ENCODE measurements at places on chromosomes 3 and 15. TPM values are rescaled to one million over a fixed set of nuclear protein-coding genes. Genes with fewer than 3 reads are reported as not detected.

GRCh38 chr3:58722561-58722960 is 56.0 kb upstream of the FAM3D start:
- DNase-seq: no peak

- no peak for DNase-seq
Observed at GRCh38 chr3:14512942-14513327, 27.2 kb downstream of the GRIP2 start.

DNA sequence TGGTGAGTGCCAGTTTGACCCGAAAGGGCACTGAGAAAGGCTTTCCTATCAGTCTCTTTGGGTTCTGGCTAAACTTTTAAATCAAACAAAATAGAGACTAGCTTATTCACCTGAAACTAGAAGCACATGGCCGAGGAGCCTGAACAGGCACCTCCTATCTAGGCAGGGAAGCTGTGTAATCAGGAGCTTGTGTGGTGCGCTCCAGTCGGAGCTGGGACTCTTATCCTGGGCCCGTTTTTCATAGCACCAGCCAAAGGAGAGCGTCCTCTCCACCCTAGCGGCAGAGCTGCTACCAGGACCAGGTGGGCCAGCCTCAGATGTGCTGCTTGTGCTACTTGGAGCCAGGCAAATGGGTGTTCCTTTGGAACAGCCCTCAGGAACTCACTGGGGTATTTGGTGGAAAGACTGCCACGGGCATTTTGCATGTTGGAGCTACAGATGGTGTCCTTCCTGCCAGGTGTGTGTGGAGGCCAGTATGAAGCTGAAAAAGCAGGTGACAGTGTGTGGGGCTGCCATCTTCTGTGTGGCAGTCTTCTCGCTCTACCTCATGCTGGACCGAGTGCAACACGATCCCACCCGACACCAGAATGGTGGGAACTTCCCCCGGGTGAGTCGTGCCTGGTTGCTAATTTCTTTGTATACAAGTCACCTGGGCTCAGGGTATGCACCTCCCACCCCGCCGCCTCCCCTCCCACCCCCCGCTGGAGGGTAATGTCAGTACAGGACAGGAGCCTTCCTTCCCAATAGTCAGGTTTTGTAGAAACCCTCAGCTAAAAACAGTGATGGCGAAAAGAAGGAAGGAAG is 833 bp downstream of the MAN2A2 start:
- no peak for DNase-seq

DNA sequence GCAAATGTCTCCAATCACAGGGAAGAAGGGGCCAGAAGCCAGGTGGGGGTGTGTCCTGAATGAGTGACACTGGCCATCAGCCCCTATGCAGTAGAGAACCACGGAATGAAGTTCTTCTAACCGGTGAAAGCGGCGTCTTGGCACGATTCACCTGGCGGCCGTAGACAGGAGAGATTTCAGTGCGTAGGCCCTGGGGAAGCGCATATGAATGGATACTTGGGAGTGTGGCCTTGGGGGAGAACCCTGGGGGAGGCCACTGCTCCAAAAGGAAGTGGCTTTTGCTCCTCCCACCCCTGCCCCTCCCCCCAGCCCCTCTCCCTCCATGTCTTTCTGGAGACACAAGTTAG is 43.6 kb downstream of the RBPMS2 start:
- no peak for DNase-seq

DNA sequence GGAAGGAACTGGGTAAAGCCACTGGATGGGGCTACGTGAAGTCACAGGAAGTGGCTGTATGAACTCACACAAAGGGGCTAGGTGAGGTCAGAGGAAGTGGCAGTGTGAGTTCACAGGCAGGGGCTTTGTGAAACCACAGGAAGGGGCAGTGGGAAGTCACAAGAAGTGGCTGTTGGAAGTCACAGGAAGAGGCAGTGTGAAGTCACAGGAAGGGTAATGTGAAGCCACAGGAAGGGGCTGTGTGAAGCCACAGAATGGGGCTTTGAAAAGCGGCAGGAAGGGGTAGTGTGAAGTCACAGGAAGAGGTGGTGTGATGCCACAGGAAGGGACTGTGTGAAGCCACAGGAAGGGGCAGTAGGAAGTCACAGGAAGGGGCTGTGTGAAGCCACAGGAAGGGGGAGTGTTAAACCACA is 34.6 kb downstream of the GASK1A start:
- peak; percentile 62 for DNase-seq

DNA sequence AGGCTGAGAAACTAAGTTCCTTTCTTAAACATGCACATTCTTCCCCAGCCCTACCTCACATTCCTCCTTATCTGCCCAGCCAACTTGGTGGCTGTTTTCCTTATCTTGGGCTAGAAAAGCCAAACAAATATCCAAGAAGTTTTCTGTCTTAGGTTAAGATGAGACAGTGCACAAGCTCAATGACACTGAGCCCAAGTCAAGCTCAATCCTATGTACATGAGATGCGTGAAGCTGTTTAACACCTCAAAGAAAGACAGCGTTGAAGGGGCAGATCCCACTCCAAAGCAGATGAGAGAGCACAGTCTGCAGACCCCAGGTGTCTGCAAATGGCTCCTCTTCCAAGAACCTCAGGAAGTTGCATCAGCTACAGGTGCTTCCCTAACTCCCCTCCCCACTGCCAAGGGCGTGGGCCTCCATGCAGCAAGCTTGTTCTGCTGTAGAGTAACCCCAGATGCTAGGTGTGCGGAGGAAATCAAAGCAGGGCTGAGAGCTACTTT is 16.6 kb downstream of the LRRC2 start:
- DNase-seq: no peak

DNA sequence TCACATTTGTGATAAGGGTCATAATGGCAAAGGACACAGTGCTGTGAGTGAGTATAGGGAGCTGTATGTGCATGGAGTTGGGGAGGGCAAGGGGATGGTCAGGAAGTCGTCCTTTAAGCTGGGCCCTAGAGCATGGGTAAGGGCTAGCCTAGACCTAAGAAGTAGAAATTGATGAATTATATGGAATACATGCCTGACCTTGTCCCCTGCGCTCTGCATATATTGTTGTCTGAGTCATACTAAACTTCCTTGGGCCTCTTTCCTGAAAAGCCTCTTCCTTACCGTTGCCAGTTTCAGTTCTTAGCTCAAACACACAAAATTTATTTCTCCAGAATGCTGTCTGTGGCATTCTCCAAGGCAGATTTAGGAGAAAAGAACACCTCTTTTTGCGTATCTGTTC is 4.6 kb downstream of the SNRK start:
- no peak for DNase-seq

- DNase-seq: no peak
Observed at GRCh38 chr15:44673639-44674038, 10.2 kb upstream of the SPG11 start.

GRCh38 chr15:73679180-73679579 is 5.0 kb upstream of the CD276 start:
- DNase-seq: no peak

Gene NRROS
- total RNA-seq: 33.6 TPM
